SHP77 treated with DMSO at 0.1 percent for 48 hours (cell line): ENCODE measurements at places on chromosomes 12 and 14.

DNA sequence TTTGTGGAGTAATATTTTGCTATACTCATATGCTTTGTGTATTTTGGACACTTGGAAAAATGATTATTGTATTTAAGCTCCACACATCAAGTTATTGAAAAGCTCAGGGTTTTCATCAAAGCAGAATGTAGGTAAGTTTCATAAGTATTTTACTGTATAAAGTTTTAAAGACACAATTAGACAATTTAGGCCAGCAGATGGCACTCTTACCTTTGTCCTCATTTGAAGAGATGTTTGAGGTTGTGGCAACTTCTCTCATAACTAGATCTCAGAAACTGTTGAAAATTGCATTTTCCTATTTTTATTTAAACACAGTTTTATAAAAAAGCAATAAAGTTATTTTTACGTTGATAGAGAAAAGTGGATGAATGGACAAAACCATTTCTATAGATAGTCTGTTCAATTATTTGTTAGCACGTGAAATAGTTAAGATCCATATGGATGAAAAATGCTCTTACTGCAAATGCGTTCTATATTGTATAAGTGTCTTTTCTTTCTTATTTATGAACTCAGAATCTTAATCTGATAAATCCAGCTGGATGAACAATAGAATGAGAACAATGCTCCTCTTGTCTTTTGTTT is 300.0 kb downstream of the AEBP2 start:
- peak; percentile 19 for DNase-seq

DNA sequence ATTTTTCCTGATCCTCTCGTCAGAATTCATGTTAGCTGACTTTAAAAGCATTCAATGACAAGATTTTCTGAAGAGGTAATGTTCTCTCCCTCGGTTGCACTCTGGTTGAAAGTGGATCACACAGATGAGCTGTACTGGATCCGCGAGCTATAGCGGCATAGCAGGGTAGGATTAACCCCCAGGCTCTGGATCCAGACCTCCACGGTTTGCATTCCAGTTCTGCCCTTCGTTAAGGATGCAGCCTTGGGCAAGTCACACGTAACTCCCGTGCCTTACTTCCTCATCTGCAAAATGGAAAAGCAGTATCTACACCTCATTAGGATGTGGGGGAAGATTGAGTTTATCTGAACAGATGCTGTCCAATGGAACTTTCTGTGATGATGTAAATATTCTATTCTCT is 13.8 kb downstream of the CCDC92 start:
- DNase-seq, result no peak

- no peak for DNase-seq
These were observed 54.2 kb downstream of the RCOR1 start for GRCh38 chr14:102646615-102647014.

DNA sequence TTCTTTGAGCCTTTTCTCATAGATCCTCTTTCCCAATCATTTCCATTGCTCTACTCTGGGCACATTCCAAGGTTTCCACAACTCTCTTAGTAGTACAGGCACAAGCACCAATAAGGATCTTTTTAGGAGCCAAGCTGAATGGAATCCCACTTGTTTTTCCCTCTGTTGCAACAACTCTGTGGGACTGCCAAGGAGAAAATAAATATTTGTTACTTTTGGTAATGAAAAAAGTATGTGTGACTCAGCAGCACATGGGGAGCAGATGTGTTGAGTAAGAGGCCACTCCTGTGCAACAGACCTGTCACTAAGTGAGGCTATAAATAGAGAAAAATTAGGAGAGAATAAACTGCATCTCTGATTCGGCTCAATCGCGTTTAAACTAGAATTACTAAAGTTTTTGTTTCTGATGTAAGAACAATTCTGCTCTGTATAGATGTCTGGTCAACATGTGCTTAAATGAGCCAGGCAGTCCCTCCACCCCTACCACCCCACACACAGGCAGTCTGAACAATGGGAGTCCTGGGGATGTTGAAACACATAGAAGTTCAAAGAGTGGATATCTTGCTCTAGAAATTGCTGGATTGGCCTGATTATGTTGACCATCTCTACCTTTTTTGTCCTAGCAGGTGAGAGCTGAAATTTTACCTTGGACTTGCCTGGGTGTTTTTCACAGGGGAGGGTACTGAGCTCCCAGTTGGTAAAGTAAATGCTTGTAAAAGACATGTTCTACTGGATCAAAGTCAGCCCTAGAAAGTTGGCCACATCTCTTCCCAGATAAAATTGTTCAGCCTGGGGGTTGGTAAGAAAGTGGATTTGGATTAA is 244.3 kb upstream of the NOVA1 start:
- peak; percentile 38 for DNase-seq

GRCh38 chr12:44570036-44570583 is 306.0 kb downstream of the NELL2 start:
- DNase-seq, result no peak

DNA sequence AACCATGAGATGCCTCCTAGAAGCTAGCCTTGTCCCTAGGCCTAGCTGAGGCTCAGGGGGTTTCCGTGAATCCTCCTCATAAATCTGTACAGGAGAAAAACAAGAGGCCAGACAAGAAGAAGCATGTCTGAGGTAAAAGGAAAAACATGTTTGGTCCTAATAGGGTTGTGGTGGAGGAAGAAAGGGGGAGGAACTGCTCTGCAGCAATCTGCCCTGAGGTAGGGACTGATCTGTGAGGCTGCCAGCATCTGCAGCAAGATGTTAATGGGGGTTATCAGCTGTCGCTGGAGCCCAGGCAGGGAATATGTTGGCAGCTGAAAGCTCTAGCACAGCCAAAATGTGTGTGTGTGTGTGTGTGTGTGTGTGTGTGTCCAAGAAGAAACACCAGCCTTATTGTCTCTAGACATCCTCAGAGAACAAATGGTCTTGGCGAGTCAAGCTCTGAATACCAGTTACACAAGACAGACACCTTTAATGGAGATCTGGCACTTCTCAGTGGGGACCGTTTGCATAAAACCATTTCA is 218.5 kb downstream of the NUAK1 start:
- DNase-seq, result no peak

GRCh38 chr12:108727868-108728735 is 3.2 kb downstream of the CORO1C start:
- DNase-seq, result no peak

DNA sequence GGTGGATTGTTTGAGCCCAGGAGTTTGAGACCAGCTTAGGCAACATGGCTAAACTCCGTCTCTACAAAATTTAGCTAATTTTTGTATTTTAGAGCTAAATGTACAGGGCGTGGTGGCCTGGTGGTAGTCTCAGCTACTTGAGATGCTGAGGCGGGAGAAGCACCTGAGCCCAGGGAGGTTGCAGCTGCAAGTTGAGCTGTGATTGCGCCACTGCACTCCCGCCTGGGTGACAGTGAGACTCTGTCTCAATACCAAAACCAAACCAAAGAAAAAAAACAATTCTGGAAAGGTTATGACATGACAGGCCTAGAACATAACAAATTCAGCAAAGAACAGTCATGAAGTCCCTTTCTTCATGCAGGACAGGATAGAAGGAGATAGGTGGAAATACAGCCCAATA is 25.7 kb downstream of the WDR89 start:
- no peak for DNase-seq

DNA sequence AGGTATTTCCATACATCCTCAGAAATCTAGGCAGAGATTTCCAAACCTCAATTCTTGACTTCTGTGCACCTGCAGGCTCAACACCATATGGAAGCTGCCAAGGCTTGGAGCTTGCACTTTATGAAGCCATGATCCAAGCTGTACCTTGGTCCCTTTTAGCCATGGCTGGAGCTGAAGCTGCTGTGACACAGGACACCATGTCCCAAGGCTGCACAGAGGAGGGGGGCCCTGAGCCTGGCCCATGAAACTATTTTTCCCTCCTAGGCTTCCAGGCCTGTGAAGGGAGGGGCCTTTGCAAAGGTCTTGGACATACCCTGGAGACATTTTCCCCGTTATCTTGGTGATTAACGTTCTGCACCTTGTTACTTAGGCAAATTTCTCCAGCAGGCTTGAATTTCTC is 110.5 kb downstream of the IGF1 start:
- no peak for DNase-seq

GRCh38 chr14:73264885-73265720 is 27.8 kb downstream of the PAPLN start:
- DNase-seq, result no peak

DNA sequence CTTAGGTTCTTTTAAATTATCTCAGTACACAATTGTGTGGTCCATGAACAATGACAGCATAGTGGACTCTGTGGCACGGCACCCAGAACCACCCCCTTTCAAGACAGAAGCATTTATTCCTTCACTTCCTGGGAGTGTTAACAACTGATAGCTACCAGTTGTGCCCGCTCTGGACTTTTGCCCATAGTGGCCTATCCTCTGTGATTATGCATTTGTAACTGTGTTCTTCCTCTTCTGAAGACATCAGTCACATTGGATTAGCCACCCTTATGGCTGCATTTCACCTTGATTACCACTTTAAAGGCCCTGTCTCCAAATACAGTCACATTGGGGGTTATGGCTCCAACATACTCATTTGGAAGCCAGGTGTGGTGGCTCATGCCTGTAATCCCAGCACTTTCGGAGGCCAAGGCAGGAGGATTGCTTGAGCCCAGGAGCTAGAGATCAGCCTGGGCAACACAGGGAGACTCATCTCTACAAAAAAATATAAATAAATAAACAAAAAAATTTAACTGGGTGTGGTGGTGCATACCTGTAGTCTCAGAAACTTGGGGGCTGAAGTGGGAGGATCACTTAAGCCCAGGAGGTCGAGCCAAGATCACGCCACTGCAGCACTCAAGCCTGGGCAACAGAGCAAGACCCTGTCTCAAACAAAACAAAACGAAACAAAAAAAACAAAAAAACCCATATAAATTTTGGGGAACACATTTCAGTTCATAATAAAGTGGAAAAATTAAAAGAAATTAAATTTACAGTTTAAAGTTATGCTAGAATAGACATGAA is 27.6 kb upstream of the PHC1 start:
- no peak for DNase-seq

DNA sequence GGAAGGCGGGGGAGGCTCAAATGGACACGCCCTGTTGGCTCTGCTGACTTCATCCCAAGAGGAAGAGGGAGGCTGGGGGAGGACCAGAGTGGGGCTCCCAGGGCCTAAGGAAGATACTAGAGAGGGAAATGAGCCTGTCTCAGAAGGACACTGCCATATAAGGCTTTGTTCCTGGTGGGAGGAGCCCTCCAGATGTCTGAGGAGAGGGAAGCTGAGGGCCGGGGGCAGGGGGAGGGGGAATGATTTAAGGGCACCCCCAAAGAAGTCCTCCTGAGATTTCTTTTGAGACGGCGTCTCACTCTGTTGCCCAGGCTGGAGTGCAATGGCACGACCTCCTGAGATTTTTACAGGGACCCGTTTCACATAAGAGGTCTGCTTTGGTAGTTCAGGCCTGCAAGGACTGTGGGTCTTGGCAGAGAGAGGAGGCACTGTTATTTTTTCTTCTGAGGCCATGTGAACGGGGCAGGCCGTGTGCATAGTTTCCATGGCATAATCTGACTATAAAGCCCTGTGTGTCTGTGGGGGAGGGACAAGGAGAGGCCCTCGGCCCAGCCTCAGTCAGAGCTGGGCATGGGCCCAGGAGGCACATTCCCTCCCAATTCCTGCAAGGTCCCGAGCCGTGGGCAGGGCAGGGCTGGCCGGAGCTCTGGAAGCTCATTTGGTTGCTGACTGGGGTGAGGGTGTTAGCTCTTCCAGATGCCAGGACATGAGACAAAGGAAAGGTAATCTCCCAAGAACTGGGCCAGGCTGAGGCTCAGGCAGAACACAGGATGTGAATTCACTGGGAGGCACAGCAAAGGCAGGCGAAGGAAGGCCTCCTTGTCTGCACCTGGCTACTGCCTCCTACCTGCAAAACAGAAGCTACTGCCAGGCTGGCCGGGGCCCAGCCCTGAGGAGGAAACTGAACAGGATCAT is 22.2 kb upstream of the PLEKHG3 start:
- DNase-seq, result no peak

DNA sequence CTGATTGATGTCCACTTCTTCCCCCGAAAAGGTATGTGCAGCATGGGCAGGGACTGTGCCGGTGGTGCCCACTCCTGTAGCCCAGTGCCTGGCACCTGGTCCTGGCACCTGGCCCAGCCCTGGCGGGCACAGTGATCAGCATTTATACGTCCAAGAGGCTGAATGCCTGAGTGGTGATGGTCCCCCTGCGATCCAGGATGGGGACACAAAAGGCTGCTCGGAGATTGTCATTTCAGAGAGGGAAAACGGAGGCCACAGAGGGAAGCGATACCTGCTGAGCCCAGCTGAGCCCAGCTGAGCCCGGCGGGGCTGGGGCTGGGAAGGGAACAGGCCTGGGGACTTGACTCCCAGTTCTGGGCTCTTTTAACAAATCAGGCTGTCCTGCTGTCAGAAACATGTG is 55.8 kb downstream of the PRIMA1 start:
- no peak for DNase-seq

DNA sequence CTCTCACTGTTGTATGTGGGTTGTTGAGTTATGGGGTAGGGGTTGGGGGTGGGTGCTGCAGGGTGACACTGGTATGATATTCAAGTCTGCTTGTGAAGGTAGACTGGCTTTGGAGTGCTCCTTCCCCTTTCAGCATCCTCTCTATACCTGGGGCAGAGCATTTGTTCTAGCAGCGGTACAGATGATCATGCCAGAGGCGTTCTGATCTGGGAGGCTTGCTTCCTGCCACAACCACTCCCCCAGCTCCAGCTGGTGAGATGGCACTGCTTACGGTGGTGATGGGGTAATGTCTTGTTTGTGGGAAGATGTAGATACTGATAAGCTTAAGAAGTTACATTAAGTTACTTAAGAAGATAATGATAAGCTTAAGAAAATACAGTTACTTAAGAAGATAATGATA is 131.8 kb downstream of the ERC1 start:
- DNase-seq, result no peak

DNA sequence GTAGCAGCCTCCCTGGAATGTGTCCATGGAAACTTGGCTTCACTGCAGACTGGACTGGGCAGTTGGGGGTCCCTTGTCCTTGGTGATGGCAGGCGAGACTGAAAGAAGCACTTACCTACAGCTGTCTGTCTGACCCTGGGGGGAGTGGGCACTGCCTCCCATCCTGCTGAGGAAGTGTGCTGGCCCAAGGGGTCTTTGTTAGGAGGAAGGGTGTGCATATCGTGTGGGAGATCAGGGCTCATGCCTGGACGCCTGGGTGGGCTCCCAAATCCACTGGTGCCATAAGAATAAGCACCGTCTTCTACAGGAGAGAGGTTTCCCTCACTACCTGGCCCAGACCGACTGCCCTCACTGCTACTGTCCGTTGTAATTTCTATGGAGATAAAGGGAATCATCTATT is 81.4 kb downstream of the PIWIL1 start:
- no peak for DNase-seq

DNA sequence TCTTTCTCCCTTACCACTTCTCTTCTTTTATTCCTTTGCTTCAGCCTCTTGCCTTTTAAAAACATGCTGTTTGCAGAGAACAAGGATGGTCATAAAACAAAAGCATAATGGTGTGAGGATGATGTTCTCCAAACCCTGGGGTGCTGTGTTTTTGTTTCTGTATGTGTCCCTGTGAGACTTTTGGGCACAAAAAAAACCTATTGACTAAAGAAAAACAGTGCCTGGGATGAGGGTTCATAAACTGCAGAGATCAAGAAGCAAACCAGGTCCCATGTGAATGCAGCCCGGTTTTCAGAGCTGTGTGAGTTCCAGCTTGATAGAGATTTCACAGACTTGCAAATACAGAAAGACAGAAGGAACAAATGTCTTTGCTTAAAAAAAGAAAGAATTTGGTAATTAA is 148.6 kb upstream of the CPSF6 start:
- no peak for DNase-seq
